ENCODE measurements at places on chromosomes 5 and 9.

DNA sequence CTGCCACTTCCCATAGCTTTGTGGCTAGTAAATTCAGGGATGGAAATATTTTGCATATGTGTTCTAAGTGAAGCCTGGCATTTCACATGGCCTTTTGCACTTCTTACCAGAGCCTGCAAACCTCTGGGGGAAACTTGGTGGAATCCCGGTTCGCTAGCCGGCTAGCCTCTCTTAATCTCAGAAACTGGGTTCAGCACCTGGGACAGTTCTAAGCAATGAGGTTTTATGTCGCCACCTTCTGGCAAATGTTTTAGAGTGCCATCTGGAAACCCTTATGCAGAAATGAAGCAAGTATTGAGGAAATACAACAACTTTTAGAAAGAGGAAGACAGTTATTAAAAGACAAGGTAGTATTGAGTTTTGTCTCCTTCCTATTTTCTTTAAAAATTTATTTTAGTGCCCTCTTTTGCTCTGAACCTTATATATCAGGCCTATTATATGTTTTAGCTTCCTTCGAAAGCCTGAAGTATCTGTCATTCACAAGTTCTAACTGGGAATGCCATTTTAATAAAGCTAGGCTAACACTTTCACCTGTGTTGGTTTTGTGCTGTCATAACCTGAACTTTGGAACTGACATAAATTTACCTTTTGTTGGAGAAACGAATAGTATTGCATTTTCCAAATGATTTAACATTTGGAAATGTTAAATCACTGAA lies 963 bp upstream of the HTR1A start:
- DNase-seq = peak; percentile 84

DNA sequence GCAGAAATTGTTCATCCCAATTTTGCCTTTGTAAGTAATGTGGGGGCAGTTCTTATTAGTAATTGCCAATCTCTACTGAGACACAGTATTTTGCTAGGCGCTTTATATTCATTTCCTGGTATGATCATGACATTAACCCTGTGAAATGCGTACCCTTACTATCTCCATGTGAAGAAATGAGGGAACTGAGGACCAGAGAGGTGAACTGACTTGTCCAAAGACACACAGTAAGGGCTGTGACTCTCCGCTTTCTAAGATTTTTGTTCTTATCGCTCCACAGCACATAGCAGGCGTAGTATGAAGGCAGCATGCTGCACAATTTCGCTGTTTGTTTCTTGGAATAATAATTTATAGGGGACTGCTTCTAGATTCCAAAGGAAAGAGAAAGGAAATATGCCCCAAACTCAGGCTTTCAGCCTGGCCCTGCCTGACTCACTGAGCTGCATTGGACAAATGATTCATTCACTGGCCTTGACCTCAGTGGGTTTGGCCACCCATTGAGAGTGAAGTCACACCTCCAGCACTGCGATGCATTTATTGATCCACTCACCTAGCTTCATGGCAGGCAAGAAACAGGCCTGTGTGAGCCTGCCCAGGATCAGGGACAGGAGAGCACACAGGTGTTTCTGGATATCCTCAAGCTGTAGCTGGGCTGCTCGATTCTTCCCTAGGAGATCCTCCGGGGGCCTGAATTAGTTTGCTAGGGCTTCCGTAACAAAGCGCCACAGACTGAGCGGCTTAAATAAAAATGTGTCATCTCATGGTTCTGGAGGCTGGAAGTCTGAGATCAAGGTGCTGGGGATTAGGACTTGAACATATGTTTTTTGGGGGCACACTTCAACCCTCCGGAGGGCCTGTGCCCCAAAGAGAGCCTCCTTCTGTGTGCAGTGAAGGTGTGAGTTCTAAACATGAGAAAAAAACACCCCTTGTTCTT lies 7.2 kb upstream of the DUSP1 start:
- DNase-seq = peak; percentile 81

- DNase-seq = no peak
These were observed 74.3 kb downstream of the ZNF618 start for GRCh38 chr9:113950195-113951031.

GRCh38 chr5:118506217-118506852 lies 482.0 kb downstream of the DTWD2 start:
- DNase-seq = no peak

DNA sequence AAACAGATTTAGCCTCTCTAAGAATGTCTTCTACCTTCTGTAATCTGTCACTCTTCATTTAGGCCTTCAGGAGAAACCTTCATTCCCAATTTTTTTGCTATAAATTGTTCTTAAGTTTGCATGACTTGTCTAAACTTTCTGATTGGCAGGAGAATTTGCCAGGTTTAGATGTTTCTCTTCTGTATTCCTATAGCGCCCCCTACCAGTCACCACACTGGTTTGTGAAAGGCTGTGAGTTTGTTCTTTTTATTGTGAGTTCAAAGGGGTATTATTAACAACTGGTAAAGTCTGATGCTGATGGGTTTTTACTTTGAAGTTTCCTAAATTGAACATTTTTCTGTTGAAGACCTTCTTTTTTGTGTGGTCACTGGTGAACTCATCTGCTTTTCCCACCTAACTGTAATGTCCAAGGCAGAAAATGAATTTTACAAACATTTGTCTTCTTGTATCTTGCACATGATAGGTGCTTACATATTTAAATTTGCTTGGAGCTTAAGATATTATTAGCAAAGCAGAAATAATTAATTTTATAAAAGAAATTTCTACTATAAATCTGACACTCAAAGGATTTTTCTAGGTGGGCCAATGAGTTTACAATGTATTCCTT lies 18.4 kb upstream of the F2RL2 start:
- DNase-seq = peak; percentile 74

- no peak for DNase-seq
These were observed 35.2 kb downstream of the JADE2 start for GRCh38 chr5:134560698-134561097.

DNA sequence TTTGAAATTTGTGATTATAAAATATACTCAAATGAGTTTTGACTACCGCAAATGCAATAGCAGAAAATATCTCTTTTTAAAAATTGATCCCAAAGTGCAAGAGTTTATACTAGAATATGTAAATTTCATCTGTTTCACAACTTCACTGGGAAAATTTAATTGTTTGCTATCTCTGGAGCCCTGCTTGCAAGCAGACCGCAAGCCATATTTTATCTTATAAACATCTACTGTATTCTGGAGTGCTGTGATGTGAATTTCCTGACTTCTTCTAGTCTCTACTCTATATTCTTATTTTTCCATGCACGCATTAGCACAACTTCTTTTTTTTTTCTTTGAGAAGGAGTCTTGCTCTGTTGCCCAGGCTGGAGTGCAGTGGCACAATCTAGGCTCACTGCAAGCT lies 98.7 kb downstream of the DROSHA start:
- no peak for DNase-seq

- no peak for DNase-seq
These were observed 162.3 kb downstream of the AOPEP start for GRCh38 chr9:94888775-94889174.

- no peak for DNase-seq
These were observed 5.5 kb downstream of the ASTN2 start for GRCh38 chr9:117409321-117409720.

GRCh38 chr5:159452480-159453167 lies 122.3 kb upstream of the IL12B start:
- no peak for DNase-seq

GRCh38 chr9:116133163-116133562 lies 20.4 kb upstream of the PAPPA start:
- DNase-seq = no peak

DNA sequence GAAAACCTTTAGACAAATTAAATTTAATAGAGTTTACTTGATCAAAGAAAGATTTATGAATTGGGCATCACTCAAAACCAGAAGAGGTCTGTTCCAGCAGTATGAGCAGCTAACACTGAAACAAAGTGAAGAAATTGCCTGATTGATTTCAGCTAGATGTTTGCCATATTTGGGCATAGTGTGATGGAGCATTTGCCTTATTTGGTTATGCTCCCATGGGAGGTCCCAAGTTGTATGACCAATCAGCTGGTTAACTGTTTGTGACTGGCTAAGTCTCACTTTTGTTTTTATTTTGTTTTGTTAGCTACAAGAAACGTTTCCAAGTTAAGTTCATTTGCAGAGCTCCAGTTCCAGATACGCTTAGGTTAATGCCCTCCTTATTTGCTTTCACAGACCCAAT lies 53.3 kb upstream of the LMNB1 start:
- no peak for DNase-seq

GRCh38 chr5:115325296-115325959 lies 29.0 kb upstream of the CCDC112 start:
- DNase-seq = no peak

DNA sequence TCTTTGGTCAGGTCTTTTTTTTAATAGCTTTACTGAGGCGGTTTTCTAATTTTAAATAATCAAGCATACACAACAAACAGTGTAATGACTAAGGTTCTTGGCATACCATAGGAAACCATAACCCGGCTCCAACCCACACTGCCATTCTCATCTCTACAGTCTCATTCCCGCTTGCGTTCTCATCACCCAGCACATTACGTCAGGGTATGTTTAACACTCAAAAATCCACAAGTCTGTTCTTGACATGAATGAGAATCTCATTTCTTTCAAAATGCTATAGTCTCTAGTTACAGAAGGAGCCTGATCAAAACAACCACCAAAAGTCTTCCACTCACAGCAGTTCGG lies 505 bp downstream of the C5orf34 start:
- DNase-seq = peak; percentile 32

DNA sequence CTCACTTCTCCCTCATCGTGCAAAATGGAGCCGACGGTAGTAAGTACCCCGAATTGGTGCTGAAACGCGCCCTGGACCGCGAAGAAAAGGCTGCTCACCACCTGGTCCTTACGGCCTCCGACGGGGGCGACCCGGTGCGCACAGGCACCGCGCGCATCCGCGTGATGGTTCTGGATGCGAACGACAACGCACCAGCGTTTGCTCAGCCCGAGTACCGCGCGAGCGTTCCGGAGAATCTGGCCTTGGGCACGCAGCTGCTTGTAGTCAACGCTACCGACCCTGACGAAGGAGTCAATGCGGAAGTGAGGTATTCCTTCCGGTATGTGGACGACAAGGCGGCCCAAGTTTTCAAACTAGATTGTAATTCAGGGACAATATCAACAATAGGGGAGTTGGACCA lies 979 bp downstream of the PCDHGA12 start:
- peak; percentile 39 for DNase-seq

DNA sequence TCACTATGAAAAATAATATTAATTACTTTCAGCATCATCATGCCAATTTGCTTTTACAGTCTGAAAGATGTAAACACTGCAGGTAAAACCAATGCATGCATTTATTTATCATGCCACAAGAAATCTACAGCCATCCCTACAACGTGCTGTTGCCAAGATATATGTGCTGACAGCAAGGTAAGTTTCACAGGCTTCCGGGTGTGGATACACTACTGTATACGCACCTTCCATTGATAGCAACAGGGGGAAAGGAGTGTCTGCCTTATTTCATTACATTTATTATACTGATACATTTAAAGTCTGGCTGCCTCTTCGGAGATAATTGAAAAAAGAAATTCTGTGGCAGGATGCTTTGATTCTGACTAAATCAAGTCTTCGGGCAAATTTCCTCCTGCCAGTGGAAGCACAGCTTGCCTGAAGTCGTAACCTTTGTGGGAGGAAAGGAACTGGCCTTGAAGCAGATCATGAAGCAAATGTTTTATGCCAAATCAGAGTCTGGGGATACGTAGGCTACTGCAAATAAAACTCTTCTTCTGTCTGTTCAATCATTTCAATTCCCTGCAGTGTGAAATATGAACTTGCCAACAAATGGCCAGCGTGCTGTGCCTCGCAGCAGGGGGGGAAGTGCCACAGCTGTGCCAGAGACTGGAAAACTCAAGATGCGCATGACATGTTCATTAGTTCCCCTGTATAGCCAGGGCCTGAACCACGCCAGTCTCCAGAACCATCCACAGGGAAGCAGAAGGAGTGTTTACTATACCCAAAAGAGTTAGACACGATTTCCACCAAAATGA lies 268.1 kb downstream of the EFNA5 start:
- DNase-seq = no peak

DNA sequence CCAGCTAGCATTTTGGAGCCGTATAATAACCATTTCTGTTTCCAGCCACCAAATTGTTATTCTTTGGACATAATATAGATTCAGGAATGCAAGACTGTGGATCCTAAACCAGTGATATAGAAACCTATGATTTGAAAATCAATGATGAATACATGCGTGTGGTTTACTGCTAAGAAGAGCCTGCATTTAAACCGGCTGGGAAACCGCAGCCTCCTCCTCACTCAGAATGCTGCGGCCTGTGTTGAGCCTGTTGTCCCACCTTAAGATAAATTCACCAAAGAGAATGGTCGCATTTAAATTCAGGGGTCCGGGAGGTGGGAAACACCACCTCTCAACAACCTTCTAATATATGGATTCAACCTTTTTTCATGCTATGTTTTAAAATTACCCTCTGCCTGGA lies 148.0 kb downstream of the MEF2C start:
- DNase-seq = no peak

DNA sequence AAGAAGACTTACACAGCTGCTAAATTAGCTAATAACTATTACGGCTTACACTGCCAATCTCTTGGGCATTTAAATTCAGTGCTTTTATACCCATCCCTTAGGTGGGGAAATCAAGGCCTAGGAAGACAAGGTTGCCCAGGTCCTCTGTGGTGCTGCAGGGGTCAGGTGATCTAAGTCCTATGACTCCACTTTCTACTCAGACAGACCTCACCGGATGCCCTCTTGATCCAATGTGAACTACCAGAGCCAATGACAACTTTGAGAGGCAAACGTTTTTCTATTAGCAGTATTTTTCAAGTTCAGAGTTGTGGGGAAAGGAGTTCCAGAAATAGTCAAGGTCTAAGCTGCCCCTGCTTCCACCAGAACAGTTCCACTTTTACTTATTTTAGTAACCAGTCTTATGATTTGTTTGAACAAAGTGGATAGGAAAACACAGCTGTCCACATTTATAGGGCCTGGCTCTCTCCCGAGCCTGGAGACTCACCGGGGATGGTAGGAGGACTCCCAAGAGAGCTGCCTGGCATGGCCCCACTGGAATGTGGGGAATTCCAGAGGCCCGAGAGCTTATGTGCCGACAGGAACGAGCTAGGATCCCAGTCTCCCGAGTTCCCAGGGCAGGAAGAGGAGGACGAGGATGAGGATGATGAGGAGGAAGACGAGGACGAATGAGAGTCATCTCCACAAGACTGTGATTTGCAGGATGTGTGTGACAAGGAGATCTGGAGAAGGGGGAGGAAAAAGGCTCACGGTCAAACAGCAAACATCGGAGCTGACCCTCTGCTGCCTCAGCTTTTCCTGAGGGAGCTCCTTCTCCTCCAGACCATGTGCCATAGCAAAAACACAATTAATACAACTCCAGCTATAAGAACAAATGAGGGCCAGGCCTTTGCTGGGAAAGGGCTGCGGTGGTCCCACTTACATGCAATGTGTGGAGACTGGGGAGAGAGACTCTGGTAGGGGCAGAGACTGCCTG lies 16.7 kb downstream of the FAM193B start:
- no peak for DNase-seq

- DNase-seq = peak; percentile 63
These were observed 16.6 kb downstream of the KCNT1 start for GRCh38 chr9:135718616-135719015.

DNA sequence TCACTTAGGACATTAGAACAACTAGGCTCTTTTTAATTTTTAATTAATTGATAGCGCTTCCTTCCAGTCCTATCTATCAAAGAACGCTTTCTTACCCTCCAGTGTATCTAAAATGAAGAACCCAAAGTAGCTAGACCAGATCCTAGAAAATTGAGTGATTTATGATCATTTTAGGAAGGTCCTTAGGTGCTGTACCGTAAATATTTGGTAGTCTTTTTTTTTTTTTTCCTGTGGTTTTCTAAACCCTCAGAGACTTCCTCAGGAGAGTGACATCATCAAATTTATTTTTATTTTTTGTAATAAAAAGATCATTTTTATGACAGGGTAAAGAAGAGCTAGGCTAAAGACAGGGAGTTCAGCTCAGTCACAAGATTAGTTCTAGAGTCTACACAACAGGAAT lies 197.4 kb downstream of the WDR70 start:
- no peak for DNase-seq
